ENCODE measurements at places on chromosomes 1 and 21.

DNA sequence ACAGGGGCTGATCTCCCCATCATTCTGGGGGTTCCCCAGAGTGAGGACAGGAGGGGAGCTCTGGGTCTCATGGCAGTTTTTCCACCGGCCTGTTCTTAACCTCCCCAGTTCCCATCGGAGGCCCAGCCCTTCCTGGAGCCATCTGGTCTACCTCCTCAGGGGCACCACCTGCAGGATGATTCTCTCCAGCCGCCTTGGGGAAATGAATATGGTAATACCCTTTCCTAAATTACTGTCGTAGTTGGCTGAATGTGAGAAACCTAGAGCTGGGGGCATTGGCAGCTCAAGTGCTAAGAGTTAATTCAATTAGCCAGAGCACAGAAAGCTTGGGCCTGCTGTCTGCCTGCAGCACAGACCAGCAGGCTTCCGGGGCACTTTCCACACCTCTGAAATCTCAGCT, 64.9 kb downstream of the TAS1R2 start:
- no peak for DNase-seq

GRCh38 chr21:40270047-40270446, 402.8 kb downstream of the PCP4 start:
- no peak for DNase-seq

GRCh38 chr1:119331190-119331515, 37.4 kb upstream of the HAO2 start:
- DNase-seq, result no peak

- DNase-seq, result no peak
These were observed 11.5 kb upstream of the THRAP3 start for GRCh38 chr1:36212782-36213181.

DNA sequence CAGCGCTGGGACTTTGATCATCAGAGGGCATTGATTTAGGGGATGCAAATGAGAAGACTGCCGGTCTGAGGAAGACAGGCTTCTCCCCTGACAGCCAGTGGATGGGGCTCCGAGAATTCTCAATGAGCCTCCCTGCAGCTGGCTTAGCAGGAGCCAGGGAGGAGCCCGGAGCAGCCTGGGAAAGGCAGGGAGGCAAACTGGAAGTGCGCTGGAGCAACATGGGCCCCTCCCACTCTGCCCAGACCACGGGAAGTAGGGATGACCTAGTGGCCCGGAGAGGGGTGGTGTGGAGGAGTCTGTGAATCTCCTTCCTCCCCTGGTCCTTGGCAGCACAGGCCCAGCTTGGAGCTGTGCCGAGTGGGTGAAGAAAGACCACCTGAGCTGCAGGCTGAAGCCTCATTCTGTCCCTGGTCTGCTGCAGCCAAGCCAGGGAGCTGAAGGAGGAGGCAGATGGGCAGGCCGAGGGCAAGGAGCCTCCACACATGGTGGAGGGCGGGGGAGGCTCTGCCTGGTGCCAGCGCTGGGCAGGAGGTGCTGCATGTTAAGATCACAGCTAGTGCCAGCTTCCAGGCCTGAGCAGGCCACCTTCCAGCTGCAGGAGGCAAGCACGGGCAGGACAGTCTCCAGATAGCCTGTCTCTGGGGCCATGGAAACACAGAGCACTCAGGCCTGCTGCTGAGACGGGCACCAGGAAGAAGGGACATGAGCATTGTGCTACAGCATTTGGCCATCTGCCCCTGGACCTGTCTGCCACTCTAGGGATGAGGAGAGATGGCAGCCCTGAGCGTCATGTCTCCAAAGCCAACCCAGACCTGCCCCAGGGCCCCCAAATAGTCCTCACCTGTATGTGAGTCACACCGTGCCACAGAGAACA, 12.2 kb upstream of the CLSTN1 start:
- DNase-seq, result no peak

GRCh38 chr1:180612632-180613031, 19.2 kb upstream of the XPR1 start:
- DNase-seq, result no peak

DNA sequence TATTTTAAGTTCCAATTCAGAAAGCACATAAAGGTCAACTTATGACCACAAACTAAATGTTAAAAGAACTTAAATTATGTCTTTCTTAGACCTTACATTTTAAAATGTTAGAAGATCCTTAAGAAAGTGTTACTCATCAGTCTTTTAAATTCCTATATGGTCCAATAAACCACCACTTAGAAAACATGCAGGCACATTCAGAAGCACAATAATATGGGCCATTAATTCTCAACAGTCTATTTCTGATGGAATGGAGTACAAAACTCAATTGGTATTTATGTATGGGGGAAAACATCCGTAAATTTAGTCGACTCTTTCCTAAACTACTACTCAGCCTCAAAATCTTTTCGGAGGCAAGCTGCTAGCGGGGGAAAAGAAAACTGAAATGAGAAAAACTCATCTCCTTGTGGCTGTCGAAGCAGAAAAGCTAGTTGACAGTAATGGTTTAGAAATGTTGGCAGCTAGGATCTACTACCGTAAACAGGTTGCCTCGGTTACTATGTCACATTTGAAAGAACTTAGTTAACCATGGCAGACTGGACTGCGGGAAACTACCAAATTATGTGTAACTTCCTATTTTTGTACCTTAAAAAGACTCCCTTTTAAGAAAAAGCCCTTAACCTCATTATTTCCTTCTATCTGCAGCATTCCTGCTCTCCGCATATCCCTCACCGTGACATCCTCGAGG, 1.0 kb downstream of the TRMT1L start:
- peak; percentile 38 for DNase-seq

- DNase-seq, result no peak
These were observed 2028.7 kb downstream of the NCAM2 start for GRCh38 chr21:23026878-23027277.

DNA sequence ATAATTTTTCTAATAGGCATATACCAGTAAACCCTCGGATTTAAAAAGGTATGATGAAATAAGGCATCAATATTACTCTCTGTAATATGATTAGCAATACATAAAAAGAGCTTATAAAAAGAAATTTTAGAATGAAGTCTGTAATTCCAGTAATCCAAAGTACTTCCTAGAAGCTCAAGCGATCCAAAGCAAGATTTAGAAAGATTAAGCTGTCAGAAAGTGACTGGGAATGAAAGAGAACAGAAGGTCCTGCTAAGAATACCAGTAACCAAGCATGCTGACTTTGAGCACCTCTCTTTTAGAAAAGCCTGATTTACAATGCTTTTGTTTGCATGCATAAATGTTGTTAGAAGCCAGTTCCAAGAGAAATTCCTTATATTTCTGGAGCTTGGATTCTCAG, 125.1 kb downstream of the GIPC2 start:
- no peak for DNase-seq

DNA sequence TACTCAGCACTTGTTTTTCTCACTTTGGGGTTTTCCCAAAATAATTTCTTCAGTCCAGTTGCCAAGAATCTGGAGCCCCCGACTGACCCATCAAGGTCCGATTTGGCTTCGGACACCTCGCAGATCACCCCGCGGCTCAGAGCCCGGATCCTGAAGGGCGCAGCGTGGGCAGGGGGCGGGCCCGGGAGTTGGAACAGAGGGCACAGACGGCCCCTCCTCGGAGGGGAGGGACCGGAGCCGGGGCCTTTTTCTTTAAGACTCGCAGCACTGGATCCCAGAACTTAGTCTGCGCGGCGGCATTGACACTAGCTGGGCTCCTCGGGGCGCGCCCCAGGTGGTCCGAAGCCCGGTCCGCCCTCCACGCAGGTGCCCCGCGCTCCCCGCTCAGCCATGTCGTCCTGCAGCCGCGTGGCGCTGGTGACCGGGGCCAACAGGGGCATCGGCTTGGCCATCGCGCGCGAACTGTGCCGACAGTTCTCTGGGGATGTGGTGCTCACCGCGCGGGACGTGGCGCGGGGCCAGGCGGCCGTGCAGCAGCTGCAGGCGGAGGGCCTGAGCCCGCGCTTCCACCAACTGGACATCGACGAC, at the start of gene CBR3:
TSS of gene CBR3 (plus strand) at position 277 of the 588 bp plus-strand sequence. CDS start at position 391, 114 bp downstream.
- peak; percentile 56 for DNase-seq

GRCh38 chr1:244154508-244154871, 103.4 kb downstream of the ZBTB18 start:
- no peak for DNase-seq

DNA sequence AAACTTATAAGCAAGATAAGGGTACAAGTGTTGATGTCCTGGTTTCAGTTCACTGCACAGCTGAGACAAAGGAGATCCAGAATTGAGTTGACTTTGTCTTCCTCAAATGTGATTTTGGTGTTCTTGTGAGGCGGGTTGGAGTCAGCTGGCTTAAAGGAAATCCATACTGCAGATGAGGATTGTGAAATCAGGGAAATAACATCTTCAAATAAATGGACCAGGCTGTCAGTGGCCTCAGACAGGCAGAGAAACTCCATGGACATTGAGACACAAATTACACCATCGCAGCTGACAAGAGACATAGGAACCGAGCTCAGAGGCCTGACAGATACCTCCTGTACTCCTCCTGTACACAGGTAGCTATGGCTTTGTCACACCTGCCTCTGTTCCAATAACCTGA, 27.0 kb upstream of the REG4 start:
- peak; percentile 4 for DNase-seq

DNA sequence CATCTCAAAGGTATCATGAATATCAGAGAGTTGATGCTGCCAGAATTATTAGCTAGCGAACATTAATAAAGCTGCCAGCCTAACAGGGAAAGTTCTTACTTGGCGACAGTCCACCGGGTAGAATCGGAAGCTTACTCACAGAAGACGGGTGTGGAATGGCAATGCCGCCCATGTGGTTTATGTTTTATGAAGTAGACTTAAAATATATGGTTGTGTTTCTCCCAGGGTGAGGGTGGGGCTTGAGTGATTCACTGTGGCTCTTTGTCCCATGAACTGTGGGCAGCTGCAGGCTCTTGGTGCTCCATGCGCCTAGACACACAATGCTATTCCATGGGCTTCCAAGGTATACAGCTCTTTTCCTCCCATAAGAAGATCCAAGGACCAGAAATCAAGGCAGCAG, 162.7 kb downstream of the PIGK start:
- no peak for DNase-seq

GRCh38 chr1:22832414-22832786, 121.8 kb downstream of the EPHB2 start:
- no peak for DNase-seq

- DNase-seq, result no peak
These were observed 209.5 kb downstream of the RERE start for GRCh38 chr1:8607906-8608305.

DNA sequence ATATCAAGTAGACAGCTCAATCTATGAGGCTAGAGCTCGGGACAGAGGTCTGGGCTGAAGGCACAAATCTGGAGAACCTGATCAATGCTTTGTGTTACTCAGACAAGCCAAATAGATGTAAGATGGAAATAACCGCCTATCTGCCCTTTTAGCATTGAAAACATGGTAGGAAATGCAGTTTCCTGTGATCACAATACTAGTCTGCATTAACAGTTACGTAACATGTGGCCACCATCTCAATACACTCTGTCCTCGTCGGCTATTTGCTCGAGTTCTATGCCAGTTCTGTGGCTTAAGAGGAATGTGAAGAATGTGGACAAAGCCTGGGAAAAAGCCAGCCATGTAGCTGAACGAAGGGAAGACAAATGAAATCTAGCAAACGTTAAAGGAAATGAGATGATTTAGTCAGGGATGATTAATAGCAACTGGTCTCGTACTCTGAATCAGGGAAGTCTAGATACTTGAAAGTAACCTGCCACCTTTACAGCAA, 73.3 kb downstream of the HSF2BP start:
- DNase-seq, result peak; percentile 98

GRCh38 chr1:7422081-7422480, 349.0 kb upstream of the VAMP3 start:
- DNase-seq, result no peak

GRCh38 chr1:185108321-185108720, 48.4 kb downstream of the TRMT1L start:
- DNase-seq, result no peak

DNA sequence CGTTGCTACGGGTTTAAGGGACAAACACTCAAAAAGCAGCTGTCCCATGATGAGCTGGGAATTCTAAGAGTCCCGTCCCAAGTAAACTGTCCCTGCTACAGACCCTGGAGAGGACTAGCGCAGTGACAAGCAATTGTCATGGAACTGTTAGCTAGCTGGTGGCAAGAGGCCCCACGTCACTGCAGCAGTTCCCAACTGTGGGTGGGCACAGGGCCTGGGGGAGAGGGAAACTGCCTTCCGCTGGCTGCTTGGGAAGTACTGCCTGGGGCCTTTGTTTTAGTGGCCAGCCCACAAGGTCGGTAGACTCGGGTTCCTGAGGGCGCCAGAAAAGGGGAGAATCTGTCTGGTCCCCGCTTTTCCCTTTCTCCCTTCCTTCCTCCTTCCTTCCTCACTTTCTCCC, 97.4 kb downstream of the LACTBL1 start:
- DNase-seq, result no peak

DNA sequence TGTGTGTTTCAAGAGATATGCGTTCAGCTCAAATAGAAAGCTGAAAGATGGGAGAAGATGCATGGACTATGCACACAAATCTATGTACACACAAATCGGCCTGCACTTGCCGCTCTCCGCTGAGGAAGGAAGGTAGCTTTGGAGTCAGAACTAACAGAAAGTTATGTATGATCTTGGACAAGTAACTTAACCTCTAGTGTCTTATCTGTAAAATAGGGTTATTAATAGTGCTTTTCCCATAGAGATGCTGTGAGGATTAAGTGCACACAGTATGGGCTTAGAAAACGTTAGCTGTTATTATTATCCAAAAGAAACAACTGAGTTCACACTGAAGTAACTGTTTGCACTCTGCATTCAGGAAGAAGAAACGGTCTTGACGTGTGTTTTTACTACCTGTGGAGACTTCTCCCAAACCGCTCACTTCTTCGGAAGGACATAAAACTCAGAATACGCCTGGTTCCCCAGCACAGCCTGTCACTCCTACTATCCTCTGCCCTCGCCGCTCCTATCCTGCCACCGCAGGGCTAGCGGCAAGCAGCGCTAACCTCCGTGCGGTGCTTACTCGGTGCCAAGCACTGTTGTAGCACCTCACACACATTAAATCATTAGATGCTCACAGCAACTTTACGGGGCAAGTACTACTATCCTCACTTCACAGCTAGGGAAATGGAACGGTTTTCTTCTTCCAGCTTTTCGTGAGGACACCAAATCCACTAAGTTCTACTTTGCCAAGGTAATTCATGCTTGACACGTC, 1.3 kb downstream of the TGFBR3 start:
- peak; percentile 21 for DNase-seq

GRCh38 chr1:3053986-3054385, 15.0 kb upstream of the PRDM16 start:
- no peak for DNase-seq

GRCh38 chr21:35905963-35906345, 154.4 kb downstream of the SETD4 start:
- no peak for DNase-seq
